Spleen (tissue), 13 donors: ENCODE measurements at places on chromosomes 16 and 17. TPM values are rescaled to one million over a fixed set of nuclear protein-coding genes. Genes with fewer than 3 reads are reported as not detected.

Gene ABI3
- polyA plus RNA-seq: 51.3 TPM

Gene RAB37
- polyA plus RNA-seq: 16.6 TPM

Gene SULT1A2
- 1.3 TPM for polyA plus RNA-seq

- DNase-seq: no peak
These were observed 47.2 kb downstream of the MARCHF10 start for GRCh38 chr17:62760945-62761267.

- DNase-seq: no peak
These were observed 65.7 kb downstream of the CENPV start for GRCh38 chr17:16287563-16288027.

GRCh38 chr17:1561420-1562175 is 994 bp downstream of the PITPNA start:
- peak; percentile 88 for DNase-seq

- no peak for DNase-seq
These were observed 16.4 kb upstream of the FLCN start for GRCh38 chr17:17253406-17253805.

DNA sequence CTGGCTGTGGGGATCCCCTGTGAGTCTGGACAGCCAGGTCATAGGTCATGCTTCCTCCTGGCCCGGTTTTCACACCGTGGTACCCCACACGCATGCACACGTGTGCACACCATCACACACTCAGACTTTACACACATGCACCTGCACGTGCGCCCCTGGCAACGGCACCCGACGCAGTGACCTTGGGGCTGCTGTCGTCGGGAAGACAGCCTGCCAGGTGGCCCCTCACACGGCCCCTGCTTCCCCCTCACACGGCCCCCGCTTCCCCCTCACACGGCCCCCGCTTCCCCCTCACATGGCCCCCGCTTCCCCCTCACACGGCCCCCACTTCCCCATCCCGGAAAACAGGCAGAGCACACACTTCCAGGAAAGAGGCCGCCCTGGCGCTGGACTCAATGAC is 45.1 kb downstream of the CBFA2T3 start:
- no peak for DNase-seq

- peak; percentile 85 for DNase-seq
These were observed 534 bp downstream of the GPATCH8 start for GRCh38 chr17:44502598-44503146.

GRCh38 chr16:19431636-19432340 is 14.1 kb downstream of the TMC5 start:
- no peak for DNase-seq

- no peak for DNase-seq
These were observed 17.6 kb downstream of the CASC3 start for GRCh38 chr17:40157973-40158372.
